ENCODE measurements at places on chromosomes 11 and 22.

GRCh38 chr22:25928038-25928437 lies 186.1 kb downstream of the MYO18B start:
- DNase-seq, result no peak

DNA sequence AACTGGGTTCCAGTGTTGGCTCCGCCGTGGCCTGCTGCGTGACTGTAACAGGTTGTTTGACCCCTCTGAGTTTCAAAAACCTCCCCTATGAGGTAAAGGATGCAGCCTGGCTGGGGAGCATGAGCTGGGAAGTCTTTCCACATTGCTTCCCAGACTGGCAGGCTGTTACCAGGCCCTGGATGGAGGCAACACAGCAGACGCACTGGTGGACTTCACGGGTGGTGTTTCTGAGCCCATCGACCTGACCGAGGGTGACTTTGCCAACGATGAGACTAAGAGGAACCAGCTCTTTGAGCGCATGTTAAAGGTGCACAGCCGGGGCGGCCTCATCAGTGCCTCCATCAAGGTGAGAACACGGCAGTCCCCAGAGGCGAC lies 11.4 kb downstream of the OMP start:
- DNase-seq, result no peak

DNA sequence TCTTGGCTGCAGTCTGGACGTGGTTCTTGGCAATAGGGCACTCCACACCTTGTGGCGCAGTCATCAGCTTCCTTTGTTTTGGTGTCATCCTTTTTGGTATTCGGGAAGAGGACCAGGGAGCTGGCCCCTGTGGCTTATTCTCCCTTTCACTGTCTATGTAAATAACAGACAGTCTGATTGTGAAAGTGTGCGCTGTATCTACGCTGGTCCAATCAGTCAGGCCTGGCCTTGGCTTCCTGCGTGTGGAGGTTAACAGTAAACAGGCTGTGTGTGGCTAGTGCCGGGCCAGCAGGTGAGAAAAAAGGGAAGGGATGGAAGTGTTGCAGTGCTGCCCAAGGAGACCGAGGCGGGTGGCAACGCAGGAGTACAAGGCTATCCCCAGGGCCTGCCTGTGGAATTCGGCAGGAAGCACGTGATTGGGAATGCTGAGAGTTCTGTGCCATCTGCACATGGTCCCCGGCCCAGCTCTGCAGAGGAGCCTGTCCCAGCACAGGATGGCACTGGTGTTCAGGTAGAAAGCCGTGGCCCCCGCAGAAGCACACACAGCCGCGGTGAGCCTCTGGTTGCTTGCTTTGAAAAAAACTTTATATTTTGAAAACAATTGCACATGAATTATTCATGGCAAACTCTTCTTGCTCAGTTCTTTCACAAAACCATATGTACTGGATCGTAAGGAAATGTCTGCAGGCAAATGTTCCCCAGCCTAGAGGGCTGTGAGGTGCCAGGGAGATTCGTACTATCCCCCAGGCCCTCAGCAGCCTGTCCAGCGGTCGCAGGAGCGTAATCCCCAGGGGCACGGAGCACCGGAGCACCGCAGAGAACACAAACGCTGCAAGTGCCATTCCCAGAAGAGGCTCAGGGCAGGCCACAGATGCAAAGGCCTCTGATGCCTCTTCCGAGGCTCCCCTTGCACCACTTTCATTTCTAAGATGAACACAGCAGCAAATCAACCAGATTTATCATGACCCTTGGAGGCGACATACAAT lies 174.5 kb downstream of the EFCAB6 start:
- no peak for DNase-seq

DNA sequence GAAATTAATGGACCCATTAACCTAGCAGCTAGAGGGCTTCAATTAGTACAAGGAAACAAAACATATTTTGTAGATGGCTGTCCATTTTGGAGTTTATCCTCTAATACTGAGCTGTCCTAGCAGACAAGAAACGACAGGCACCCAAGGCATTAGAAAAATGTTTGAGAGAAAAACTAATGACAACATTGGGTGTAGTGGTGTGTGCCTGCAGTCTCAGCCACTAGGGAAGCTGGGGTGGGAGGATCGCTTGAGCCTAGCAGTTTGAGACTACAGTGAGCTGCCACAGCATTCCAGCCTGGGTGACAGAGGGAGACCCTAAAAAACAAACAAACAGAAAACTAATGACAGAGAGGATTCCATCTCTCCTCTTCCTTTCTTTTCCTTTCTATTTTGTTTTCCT lies 1.5 kb downstream of the A4GALT start:
- DNase-seq, result no peak

DNA sequence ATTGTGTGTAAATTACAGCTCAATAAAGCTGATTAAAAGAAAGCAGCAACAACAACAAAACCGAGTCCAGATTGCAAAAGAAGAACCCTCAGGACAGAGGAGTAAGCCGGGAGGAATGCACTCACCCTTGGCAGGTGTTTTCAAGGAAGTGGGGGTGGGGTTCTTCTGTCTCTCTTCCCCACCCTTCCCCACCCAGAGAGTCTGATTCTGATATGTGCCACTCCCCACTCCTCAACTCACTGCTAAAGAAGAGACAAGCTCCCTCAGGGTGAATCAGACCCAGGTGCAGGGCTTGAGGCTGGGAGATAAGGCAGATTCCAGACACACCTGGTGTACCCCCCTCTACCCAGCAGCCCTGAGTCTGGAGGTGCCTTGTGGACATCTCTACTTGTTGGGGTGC lies 38.4 kb upstream of the PHF21A start:
- DNase-seq, result no peak

GRCh38 chr11:118434553-118435289 lies 1.6 kb upstream of the KMT2A start:
- peak; percentile 42 for DNase-seq

- no peak for DNase-seq
Measured at GRCh38 chr11:15095736-15096228, 18.9 kb upstream of the INSC start.

- DNase-seq, result no peak
Measured at GRCh38 chr22:33984656-33985285, 64.5 kb upstream of the LARGE1 start.

- DNase-seq, result no peak
Measured at GRCh38 chr22:31726692-31727091, 23.2 kb downstream of the PRR14L start.

DNA sequence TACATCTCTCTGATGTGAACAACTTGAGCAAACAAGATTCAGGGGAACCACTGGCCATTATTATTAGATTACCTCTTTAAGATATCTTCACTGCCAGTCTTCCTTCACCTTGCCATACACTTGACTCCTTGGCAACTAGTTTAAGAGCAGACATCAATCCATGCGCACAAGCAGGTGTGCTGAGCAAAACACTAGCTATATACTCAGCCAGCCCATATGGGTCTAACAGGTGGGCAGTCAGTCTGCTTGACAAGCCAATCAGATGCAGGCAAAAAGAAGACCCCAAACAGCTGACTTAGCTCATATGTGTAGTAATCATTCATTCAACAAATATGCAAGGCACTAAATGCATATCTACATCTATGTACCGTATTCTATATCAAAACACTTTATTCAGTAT lies 101.2 kb downstream of the SIK3 start:
- no peak for DNase-seq

DNA sequence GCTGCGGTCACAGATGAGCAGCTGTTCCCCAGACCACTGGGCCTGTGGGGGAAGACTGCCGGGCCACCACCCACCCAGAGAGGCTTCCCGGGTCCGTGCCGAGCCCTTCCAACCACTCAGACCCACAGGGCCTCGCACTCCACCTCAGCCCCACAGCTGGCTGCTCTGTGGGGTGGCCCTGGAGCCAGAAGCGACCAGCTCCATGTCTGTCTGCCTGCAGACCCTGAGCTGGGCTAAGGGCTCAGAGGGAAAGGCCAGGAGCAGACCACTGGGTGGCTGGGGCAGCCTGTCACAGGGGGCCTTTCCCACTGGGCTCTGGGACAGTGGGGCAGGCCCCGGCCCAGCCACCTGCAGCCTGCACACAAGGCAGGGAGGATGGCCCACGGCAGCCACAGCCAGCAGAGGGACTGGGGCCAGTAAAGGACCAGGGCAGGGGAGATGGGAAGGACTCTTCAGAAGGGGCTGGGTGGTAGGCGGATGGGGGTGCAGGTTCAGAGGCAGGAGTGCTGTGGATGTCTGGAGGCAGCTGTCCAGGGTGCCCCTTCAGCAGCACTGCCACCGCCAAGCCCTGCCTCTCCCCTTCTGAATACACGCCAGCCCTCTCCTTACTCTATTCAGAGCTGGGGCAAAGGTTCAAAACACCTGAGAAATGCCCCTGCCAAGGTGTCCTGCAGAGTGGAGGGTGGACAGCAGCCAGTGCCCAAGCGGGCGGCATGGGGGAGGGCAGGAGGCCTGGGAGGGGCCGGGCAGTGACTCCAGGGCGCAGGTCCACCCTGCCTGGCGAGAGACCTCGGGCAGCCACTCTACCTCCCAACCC lies 32.2 kb downstream of the GNB1L start:
- DNase-seq, result peak; percentile 10

GRCh38 chr22:47130883-47131631 lies 368.6 kb downstream of the TBC1D22A start:
- no peak for DNase-seq

- no peak for DNase-seq
Measured at GRCh38 chr22:39250838-39251237, 6.1 kb upstream of the PDGFB start.

DNA sequence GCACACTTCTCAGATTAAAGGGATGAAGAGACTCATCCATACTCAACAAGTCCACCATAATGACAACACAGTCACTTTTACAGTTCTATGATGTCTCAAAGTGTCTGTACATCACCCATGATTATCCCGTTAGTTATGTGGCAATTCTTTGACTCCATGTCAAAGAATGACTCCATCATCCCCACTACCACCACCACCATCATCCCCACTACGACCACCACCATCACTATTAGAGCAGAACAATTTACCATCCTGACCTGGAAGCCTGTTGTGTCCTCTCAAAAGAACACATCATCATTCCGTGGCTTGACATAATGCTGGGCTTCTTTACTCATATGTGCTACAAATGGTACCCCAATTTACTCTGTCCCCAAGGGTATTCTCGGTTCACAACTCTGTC lies 13.7 kb downstream of the PRR5L start:
- DNase-seq, result no peak

- DNase-seq, result no peak
Measured at GRCh38 chr11:74371269-74372052, 26.8 kb downstream of the PGM2L1 start.

- no peak for DNase-seq
Measured at GRCh38 chr11:105181100-105181499, 41.5 kb upstream of the CARD18 start.

GRCh38 chr11:110077831-110078325 lies 15.3 kb upstream of the ZC3H12C start:
- no peak for DNase-seq

DNA sequence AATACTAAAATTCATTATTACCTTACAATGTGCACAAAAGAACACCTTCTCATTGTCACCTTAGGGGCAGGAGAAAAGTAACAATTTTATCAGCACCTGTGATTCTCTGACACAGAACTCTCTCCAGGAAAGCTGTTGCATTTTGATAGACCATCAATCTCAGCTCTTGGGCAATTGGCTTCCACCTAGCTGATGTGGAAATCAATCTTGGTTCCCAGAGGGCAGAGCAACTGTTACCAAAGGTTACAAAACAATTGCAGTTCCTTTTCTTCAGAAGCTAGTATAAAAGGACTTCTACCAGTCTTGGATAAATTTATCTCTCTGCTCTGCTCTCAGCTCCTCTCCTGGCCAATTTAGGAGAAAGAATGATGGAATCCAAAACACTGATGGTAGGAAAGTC lies 157.8 kb upstream of the DDI1 start:
- no peak for DNase-seq

- DNase-seq, result no peak
Measured at GRCh38 chr22:36162127-36163034, 1.8 kb upstream of the APOL3 start.

DNA sequence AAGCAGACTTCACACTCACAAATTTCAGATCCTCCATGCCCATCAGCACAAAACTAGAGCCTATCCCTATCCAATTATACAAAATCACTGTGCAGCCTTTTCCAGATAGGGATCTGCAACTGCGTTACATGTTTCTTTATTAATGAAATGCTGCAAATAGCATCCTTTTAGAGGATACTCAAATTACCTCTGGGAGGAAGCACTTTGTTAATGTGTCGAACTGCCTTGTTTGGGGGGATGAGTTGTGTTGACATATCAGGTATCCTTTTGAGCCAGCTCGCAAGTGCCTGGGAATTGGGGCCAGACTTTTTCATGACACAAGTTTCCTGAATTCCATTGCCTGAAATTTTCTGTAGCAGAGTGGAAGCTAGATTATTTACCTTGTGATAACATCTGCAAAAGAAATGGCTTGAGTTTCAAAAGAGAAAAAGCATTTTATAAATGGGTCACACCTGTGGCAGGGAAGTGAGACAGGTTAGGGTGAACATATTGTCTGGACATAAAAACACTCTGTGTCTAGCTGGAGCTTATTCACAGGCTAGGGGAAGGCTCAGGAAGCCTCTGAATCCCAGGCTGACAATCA lies 299.1 kb upstream of the MTNR1B start:
- DNase-seq, result no peak
